ENCODE measurements at places on chromosomes 5 and 9.

DNA sequence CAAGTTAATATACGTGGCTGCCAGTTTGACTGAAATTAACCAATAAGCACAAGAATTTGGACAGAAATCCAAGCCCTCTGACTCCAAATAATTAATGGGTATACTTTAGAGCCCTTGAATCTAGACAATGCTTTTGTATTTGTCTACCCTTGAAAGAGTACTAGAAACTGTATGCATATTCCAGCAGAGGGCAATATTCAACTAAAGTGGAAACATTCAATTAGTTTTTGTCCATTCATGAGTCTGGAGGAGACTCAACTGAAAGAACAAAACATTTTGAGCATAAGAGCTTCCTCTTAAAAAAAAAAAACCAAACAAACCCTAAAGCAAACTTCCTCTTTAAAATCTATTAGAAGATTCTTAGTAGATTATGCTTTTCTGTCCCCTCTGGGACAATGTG, 157.8 kb downstream of the ARHGEF28 start:
- DNase-seq = no peak

DNA sequence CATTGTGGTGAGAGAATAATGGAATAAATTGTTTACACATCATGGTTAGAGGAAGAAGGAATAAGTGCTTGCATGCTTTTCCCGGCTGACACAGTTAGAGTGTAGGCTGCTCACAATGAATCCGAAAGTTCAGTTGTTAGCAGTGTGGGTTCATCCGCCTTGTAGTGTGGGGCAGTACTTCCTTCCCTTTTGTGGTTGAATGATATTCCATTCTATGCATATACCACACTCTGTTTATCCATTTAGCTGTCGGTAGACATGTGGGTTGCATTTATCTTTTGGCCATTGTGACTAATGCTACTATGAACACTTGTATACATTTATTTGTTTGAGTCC, 84.0 kb downstream of the COL5A1 start:
- no peak for DNase-seq

GRCh38 chr5:132378580-132378979, 9.1 kb downstream of the SLC22A5 start:
- no peak for DNase-seq

- no peak for DNase-seq
Observed at GRCh38 chr5:54450542-54450941, 5.0 kb upstream of the HSPB3 start.

- no peak for DNase-seq
Observed at GRCh38 chr5:56322592-56322991, 89.5 kb upstream of the ANKRD55 start.

DNA sequence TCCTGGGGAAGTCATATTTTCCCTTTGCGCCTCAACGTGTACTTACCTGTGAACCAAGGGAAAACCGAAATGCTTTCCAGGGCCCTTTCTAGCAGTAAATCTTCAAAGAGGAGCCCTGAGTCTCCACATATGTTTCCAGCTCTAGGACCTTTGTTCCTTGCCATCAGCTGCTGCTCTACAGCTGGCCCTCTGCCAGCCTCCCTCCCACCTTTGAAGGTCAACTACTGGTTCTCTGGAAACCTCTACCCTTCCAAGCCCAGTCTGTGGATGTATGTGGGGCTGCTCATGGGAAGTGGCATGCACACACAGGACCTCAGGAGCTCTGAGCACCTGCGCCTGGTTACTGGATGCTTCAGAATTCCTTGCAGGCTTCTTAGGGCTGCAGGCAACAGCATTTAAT, 117.2 kb downstream of the PSD2 start:
- no peak for DNase-seq

DNA sequence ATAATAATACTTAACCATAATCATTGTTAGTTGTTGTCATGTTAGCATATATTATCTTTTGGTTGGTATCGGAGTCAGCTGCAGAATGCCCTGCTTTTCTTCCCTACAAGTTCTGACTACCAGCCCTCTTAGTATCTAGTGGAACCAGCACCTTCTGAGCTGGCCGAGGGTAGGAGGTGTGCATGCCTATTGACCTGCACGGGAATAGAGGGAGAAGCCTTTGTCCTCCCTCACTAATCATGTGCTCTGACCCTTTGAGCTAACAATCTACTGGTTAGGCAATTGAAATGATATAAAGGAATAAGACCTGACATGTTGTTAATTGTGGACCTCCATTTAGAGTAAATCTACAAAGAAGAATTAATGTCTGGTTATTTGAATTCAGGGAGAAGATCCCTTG, 4.1 kb downstream of the PCSK5 start:
- no peak for DNase-seq

GRCh38 chr5:83036991-83037575, 40.1 kb downstream of the TMEM167A start:
- no peak for DNase-seq

- DNase-seq = no peak
Observed at GRCh38 chr9:89234205-89235067, 55.8 kb upstream of the SHC3 start.

- DNase-seq = no peak
Observed at GRCh38 chr9:123609844-123610243, 253.8 kb downstream of the CRB2 start.

DNA sequence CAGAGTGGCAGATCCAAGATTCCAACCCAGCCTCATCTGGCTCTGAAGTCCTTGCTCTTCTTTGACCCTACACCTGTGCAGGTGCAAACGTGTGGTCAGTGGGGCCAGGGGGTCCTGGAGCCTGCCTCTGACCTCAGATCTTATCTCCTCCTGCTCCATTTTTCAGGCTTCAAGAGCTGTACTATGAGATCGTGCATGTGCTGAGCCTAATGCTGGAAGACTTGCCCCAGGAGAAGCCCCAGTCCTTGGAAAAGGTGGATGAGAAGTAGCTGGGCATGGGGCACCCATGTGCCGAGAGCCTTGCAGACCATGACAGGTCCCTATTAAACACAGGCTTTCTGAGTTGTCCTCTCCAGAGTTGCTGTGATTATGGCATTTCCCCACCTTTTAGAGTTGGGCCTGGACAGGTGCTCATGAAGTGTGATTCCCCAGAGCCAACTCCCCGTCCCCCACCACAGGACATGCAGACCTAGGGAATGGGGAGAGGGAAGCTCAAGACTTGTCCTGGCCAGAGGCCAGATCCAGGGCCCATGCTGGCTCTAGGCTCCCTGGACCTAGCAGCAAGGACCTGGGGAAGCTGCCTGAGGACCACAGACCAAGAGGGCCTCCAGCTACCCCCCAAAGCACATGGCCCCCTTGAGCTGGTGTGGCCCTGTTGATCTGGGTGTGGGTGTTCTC, 22.5 kb downstream of the PITX1 start:
- DNase-seq = no peak

DNA sequence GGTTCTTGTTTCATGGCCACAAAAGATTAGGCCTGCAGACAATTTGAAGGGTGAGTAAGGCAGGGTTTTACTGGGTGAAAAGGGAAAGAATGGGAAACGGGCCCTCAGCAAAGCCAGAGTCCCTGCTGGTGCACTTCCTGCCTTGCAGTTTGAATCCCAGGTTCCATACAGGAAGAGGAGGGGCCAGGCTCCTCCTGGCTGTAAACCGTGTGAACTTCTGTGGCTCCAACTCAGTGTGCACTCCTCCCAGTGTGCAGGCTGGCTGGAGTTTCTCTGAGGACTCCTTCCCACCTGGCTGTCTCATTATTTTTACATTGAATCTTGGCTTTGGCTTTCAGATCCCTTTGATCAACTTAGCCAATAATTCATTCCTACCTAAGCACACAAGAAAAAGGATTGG, 367.1 kb upstream of the KLF4 start:
- DNase-seq = no peak

GRCh38 chr5:109947667-109948066, 257.9 kb downstream of the MAN2A1 start:
- DNase-seq = no peak

Measured in CD4-positive, alpha-beta T cell (primary cell).